ENCODE measurements at places on chromosomes 7 and 10.
A peak's percentile ranks its signal among the peaks of the same experiment; 100 is the strongest.

DNA sequence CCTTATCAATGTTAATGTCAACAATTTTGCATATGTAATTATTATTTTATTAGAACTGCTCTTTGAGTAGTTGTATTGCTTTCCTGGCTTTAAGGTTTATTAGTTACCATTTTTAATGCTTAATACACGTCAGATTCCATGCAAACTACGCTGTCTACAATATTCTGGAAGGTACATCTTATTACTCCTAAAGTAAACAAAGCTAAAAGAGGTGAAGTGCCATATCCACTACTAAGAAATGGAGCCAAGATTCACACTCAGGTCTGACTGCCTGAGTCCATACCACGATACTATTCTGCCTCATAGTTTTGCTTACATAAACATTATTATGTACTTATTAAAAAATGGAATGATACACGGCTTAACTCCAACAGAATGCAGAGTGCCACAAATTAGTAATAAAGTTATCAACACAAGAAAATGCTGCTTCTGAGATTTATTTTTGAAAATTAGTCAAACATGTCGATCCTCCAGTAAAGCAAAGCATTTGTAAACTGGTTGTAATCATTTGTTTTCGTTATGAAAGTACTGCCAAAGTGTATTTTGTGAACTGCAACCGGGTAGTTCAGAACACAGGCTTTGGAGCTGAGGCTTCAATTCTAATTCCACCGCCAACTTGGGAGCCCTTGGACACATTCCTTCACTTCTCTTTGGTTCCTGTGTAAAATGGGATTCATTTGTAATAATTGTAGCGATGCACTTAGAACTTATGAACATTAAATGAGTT, 1.1 kb upstream of the DMTF1 start:
- no peak for DNase-seq

DNA sequence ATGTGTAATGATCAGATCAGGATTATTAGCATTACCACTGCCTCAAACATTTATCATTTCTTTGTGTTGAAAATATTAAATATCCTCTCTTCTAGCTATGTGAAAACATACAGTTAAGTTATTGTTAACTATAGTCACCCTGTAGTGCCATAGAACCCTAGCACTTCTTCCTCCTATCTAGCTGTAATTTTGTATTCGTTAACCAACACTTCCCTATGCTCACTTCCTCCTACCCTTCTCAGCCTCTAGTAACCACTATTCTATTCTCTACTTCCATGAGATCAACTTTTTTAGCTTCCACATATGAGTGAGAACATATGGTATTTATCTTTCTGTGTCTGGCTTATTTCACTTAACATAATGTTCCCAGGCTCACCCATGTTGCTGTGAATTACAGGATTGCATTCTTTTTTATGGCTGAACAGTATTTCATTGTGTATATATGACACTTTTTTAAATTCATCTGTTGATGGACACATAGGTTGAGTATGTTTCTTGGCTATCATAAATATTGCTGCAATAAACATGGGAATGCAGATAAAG, 132.7 kb upstream of the RHOBTB1 start:
- no peak for DNase-seq

DNA sequence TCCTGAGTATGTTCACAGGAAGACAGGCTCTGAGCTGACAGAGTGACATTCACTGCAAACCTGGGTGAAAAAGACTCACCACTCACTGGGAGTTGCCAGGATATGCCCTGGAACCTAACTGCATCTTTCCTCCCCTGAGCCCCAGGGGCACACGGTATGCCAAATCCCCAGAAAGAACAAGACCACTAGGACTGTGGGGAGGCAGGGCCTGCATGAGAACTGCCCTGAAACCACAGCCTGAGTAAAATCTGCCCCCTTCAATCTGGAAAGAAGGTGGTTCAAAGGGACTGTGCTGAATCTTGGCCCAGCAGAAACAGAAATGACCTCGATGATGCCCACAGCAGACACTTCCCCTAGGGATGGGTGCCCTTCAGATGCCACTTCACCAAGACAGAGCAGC, 6.5 kb downstream of the FAM53B start:
- DNase-seq: no peak

GRCh38 chr10:87842776-87843497, 20.4 kb downstream of the KLLN start:
- no peak for DNase-seq

DNA sequence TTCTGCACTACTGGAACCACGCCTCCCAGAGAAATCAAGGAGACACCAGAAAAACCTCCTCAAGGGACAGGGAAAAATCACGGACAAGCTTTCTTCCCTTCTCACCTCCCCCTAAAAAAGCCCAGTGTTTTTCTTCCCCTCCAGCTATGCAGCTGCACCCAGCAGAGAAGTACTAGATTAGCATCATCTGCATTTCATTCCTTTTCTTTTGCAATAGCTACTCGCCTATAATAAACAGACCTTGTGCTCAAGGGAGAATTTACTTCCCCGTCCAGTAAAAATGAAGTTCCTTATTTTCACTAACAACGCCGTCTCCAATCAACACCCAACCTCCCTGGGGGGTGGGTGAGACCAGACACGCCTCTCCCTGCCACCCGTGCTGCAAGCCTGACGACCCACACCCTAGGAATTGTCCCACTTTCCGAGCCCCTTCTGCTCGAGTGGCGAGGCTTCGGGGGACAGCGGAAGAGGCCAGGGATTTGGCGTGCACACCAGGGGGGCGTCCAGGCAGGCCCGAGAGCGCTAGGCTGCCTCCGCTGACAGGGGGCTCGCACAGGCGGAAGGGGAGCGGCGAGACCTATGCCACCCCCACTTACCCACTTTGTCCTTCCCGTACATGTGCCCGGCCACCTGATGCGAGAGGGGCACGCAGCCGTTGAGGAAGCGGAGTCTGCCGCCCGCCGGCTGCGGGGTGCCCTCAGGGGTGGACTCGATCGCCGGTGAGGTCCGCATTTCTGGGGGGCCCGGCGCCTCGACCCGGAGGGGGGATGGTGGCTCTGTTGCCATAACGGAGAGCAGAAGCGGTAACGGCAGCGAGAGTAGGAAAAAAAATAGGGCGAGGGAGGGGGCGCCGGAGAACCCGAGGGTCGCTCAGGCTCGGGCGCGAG, 625 bp downstream of the IPMK start:
- peak; percentile 40 for DNase-seq

GRCh38 chr7:78125884-78126283, 327.3 kb downstream of the PHTF2 start:
- no peak for DNase-seq

GRCh38 chr10:113939212-113939860, 84.9 kb downstream of the NHLRC2 start:
- no peak for DNase-seq

DNA sequence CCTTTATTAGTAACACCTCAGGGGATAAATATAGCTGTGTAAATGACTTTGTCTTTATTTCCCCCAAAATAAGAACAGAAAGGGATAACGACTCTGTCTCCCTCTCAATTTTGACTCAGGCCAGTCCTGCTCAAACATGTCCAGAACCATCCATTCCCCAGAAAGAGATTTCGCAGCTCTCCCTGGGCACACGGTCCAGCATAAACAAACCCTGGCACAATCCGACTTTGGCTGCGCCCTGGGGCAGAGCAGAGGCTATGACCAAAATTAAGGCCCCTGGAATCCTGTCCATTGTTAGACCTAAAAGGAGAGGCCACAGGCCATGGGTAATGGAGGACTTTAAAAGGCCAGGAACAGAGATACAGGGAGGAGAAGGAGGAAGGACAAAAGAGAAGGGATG, 99.1 kb downstream of the PRPF18 start:
- DNase-seq: no peak

DNA sequence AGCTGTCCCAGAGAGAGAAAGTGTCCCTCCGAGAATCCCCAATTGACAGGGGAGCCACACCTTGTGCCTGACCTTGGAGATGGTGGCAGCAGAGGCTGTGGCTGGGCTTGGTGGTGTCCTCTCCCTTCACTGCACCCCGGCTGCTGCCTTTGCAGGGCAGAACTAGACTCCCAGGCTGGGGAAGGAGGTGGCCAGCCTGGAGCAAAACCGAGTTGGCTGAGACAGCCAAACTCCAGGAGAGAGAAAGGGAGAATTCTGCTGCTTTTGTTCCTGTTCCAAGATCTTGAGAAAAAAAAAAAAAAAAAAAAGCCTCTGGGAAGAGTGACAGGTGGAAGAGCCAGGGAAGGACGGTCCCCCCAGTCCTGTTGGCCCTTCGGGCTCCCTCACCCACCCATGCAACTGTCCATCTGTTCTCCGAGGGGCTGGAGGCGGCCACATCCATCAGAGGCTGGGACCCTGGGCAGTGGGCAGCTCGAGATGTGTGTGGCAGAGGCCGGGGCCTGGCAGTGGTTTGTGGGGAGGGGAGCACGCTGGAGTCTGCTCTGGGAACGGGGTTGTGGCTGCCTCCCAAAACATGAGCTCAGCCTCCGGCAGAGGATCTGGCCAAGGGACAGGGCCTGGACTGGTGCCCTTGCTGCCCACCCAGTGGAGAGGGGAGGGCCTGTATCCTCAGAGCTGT, 35.5 kb downstream of the CLIP2 start:
- no peak for DNase-seq

DNA sequence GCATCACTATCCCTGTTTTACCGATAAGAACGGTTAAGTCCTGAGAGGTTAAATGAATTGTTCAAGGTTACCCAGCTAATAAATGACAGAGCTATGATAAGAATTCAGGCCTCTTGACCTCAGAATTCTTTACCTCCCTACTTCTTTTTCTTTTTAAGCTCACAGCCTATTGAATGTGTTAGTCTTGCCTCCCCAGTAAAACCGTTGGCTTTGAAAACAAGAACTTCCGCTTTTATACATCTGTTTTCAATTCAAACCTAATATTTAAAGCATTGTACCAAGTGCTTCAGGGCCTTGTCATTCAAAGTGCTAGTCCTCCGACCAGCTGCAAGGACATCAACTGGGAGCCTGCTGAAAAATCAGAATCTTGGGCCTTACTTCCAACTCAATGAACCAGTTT, 15.6 kb downstream of the SEC31B start:
- DNase-seq: no peak

GRCh38 chr10:5596611-5597341, 69.6 kb downstream of the ASB13 start:
- no peak for DNase-seq

DNA sequence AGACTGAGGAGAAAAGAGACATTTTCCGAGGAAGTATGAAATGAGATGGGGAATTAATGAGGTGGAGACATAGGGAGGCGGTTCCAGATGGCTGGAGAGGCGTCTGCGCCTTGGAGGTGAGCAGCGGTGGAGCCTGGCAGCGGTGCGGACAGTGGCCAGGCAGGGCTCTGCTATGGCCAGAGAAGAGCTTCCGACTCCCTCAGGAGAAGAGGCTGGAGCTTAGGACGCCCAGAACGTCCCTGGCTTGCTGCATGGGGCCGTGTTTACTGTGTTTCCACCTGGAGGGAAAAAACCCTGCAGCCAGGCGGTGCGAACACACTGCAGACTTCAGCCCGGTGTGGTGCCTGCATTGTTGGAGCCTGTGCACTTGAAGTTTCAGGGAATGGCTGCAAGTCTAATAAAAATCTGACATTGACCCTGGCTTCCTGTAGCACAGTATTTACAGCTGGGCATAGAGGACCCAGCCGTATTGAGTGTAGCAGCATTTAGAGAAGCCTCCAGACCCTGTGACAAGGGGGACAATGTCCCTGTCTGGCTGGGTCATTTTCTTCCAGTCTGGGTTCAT, 447.1 kb upstream of the MKI67 start:
- DNase-seq: no peak

DNA sequence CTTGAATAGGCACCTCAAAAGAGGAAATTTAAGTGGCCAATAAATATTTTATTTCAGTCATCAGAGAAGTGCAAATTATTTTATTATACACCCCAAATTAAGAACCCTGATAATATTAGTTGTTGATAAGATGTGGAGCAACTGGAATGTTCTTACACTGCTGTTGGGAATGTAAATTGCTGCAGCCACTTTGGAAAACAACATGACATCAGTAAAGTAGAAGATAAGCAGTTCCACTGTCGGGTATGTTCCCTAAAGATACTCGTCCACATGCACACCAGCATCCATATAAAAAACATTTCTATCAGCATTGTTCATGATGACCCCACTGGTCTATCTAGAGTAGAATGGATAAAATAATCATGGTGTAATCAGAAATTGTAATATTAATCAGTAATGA, 46.5 kb downstream of the VCL start:
- no peak for DNase-seq

DNA sequence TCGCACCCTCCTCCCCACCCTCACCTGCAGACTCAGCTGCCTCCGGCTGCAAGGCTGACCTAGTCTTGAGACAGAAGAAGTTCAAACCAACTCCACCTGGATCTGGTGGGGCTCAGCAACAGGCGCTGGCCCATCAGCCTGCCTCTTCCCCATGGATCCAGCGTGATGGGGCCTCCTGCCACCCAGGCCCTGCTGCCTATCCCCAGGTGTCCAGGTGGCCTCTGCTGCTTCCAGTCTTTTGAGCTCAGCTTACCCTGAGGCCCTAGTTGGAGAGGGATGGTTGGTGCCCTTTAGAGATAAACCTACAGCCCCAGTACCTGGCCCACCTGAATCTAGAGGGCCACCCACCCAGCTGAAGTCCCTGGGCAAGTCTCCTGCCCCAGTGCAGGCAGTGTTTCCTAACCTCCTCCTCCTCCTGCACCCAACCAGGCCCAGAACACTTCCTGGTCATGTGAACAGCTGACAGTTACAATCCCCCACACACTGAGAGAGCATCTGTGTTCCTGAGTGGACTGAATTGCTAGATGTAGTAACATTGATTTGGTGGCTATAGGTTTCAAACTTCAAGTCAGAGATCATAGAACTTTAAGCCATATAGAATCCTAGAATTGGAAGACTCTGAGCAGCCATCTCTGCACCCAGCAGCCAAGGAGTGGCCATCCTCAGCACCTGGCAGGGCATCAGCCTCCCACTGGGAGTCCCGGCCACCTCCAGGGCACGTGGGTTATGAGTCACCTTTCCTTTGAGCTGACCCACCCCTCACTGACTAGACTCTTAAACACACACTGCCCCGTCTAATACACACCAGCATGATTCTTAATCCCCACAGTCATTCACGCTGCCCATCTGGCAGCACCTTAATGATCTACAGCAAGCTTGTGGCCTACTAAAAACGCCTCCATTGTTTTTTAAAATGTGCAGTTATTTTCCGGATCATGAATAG, 51.9 kb downstream of the ALOX5 start:
- DNase-seq: no peak

DNA sequence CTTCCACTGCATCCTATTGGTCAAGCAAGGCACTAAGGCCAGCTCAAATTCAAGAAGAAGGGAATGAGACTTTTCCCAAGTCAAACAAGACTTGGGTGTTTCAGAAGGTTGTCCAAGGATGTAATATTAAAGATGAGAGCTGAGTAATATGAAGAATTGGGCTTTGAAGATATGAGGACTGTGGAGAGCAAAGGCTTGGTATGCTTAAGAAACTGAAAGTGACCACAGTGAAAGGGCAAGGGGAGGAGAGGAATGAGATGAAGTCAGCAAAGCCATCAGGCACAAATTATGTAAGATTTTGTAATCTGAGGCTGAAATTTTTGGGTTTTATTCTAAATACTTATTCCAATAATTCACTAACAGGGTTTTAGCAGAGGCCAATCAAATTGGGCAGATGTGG, 38.6 kb upstream of the NPY start:
- no peak for DNase-seq

Data from CD4-positive, alpha-beta T cell treated with Interleukin-4 for 4 hours (primary cell).